GOT3 (cell line): ENCODE measurements at places on chromosomes 2 and 18.

DNA sequence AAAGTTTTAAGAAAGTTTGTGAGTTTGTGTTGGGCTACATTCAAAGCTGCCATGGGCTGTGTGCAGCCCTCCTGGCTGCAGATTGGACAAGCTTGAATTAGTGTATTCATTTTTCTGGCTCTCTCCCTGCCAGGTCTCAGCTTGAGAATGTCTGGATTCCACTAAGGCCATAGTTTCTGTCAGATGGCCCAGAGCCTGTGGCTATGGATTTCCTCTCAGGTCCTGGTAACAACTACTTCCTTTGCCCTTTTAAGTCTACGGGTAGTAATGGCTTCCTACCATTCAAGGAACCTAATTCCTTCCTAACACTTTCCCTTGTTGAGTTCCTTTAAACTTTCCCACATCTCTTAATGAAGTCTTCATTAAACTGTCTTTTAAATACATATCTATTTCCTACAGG is 24.3 kb upstream of the PSMD14 start:
- DNase-seq = no peak

DNA sequence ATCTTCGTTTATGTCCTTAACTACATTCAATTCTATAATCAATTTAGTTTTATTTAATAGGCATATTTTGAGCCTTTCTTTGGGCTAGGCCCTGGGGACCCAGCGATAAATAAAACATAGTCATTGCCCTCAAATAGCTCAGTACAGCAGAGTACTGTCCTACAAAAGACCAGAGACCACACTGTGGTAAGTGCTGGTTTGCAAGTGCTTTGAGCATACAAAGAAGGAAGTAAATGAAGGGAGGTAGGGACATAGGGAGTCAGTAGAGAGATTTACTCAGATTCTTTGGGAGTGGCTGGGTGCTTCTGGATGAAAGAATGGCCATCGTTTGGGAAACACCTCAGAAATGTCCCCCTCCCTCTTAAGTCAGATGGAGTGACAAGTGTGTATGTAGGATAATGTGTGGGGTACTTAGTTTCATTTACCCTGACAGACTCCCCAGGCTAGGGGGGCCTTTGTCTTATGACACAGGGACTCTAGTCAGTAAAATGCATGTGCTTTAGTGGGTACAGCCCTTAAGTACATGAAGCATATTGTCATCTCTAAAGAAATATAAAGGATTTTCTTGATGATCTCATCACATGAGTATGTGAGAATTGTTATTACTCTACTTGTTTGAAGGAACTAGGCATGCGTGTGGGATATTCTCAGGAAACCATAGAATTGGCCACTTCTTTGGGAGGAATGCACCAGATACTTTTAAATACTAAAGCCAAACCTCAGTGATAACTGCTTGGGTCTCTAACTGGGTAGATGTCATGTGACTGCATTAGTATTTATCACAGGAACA is 35.1 kb downstream of the MAPRE2 start:
- no peak for DNase-seq

DNA sequence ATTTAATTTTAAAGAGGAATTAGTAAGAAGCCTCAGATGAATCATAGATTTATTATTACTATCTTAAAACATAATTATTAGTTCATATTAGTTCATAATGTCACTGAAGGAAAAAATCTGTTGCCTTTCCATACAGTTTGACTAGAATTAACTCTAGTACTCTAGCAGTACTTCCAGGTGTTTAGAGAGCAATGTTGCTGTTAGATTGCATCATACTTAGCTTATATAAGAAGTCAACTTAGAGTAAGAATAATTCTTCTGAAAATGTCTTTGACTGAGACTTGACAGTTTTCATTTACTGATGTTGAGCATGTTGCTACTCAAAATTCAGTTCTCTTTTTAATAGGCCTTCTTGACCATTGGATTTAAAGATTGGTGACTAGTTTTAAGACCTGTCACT is 4.7 kb downstream of the RAB3GAP1 start:
- DNase-seq = no peak

DNA sequence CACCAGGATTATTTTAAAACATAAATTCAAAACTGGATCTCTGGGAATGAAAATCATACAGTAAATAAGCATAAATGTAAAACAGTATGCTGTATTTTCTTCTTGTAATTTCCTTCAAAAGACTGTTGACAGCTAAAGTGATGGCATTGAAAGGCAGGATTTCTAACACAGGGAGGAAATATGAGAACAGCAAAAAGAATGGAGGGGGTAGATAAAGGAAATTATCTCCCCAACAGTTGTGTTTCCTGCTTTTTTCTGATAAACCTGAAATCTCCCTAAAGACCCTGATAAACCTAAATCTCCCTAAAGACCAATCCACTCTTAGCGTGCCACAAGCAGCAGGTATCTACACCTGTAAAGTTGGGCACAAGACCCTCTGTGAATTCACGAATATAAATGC is 50.8 kb downstream of the PIAS2 start:
- DNase-seq = no peak

DNA sequence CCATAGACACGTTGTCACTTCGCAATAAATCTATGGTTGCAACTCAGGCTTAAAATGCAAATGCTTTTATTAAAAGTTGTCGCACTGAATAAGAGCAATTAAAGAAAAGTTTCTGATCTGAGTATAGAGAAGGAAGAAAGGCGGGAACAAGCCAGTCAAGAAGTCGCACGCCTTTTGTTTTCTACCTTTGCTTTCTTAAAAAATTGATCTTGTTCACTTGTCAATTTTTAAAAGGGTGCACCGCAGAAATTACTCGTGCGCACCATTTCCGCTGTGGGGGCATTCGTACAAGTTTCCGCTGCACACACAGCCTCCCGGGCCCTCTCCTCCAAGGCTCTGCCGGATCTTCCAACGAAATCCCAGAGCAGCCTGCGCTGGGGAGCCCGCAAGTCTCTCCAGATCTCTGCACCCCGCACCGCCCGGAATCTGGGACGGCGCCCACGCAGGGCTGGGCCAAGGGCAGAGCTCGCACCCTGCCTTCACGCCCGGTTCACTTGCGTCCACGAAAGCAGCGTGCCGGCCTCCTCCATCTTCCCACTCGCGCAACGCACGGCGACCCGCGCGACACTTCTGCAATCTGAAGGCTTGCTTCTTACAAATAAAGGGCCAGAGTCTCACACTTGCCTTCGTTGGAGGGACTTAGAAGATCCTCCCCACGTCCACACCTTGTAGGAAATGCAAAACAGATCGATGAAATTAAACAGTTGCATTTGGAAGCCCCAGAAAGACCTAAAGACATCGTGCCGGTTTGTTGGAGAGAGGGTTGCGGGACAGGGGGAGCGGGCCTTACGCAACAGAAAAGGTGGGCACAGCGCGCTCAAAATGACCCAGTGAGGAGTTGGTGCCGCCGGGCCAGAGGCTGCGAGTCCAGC is 2.6 kb upstream of the SALL3 start:
- no peak for DNase-seq
